Prostate gland (tissue), 2 donors: ENCODE measurements at places on chromosomes 4 and X. TPM values are rescaled to one million over a fixed set of nuclear protein-coding genes. Genes with fewer than 3 reads are reported as not detected.

The EXOC1 gene
- 24.8 TPM for total RNA-seq

The ABCG2 gene
- 15.3 TPM for total RNA-seq

The ANTXR2 gene
- 133 TPM for total RNA-seq

DNA sequence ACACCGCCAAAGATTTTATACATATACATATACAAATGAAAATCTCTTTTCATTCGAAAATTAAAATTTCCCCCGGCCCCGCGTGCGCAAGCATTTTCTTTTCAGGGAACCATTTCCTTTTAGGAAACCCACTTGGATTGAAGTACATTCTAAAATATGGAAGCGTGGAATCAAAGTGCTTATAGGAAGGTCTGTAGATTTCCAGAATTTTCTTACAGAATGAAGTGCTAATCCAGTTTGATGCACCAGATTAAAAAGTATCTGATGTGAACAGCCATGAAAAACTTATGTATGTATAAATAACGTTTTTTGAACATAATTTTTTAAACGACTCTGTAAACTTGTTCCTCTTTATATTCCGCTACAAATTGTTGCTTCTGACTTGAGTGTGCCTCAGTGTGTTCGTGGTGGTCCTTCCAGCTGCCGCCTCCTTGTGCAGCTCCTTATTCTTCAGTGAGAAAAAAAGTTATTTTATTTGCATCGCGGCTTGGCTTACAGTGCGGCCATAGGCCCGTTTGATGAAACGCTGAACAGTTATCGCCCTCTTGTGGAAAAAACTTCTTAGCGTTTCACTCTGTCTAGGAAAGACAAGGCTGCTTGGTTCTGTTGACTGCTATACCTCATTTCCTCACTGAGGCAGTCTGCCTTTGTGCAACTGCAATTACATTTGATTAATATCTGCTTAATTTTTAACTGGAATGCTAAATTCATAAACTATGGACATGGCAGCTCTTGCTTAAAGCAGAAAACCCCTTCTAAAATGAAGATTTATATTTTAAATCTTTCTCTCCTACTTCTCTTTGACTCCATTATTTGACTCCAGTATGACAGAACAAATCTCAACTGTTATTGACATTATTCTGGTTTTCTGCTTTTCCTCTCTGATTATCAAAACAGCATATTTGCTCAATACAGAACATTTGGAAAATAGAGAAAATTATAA, 4.7 kb upstream of the NKX6-1 start:
- peak; percentile 30 for DNase-seq
